Uterine smooth muscle cell (primary cell): ENCODE measurements at places on chromosomes 6 and 20. TPM values are rescaled to one million over a fixed set of nuclear protein-coding genes. Genes with fewer than 3 reads are reported as not detected.

BMP7 gene
- not detected in 2 replicates for total RNA-seq

SEL1L2 gene
- total RNA-seq: not detected in 2 replicates

AGER gene
- 0.12 and 0.44 TPM in 2 replicates for total RNA-seq

CCN5 gene
- total RNA-seq: 1.5 and 10.6 TPM in 2 replicates

FABP7 gene
- total RNA-seq: not detected in 2 replicates

TSBP1 gene
- total RNA-seq: under 0.01 TPM in 1 of 2 replicates, not detected in the other
